ENCODE measurements at places on chromosomes 3 and 15.

DNA sequence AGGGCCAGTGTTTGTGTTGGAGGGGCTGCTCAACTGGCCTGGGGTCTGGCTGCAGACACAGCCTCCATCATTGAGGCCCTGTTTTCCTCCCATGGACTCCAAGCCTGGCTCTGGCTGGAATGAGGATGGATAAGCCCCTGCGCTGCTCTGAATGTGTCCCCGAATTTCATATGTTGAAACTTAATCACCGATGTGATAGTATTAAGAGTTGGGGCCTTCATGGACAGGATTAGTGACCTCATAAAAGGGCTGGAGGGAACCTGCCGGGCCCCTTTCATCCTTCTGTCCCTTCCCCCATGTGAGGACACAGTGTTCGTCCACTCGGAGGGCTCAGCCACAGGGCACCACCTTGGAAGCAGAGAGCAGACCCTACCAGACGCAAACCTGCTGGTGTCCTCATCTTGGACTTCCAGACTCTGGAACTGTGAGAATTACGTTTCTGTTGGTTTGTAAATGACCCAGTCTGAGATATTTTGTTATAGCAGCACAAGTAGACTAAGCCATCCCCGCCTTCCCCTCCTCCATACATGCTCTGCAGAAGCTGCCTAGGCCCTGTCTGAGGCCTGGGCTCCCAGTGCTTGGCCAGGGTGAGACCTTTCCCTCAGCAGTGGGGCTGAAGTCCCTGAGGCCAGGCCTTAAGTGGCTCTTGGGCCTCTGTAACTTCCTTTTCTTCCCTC is 3.8 kb upstream of the LCTL start:
- no peak for DNase-seq

DNA sequence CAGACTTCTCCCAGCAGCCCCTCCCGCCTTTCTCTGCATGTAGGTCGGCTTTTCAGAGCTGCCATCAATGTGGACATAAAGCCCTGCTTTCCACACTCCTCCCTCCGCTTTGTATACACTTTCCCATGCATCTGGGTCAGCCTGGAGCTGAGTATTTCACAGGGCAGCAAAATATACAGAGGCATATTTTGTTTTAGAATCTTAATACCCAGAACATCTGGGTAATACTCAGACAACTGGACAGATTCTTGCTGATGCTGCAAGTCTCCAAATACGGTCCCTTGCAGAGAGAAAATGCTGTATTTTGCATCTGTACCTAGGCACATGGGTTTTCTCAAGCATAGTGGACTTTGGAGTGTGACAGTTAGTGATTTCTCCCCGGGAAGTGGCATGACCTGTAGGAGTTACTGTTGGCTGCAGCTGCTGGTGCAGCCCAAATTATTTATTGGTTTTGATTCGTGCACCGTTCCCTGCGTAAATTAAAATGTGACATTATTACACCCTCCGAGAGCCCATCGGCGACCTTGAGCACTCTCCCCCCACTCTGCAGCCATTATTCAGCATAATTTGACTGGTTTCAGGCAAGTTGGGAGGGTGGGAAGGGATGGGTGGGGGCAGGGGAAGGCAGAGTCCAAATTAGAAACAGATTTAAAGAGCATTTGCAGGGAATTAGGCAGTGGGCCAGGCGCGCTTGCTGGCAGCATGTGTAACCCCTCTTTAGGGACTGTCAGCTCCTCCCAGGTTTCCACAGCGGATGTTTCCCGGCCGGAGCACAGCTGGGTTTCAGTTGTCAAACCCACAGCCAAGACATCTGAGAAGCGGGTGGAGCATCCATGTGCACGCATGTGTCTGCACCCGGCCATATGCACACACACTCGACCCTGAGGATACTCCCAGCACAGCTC is 100.8 kb downstream of the CPN2 start:
- DNase-seq: peak; percentile 94

DNA sequence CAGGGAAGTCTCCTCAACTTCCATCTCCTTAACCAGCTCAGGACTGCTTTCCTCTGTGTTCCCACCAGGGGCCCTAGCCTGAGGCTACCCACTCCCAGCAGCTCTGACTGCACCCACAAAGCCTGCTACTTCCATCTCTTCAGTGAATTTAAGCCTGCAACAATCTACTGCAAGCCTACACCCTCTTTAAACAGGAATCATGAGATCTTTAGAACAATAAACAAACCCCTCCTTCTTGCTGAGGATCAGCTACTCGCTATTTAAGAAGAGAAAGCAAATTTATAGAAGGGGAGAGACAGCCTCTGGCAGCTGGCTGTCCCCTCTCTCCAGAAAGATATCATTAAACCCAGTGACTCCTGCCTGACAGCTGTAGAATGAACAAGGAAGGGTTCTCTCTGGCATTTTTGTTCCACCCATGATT is 51.9 kb downstream of the ARHGAP31 start:
- no peak for DNase-seq

DNA sequence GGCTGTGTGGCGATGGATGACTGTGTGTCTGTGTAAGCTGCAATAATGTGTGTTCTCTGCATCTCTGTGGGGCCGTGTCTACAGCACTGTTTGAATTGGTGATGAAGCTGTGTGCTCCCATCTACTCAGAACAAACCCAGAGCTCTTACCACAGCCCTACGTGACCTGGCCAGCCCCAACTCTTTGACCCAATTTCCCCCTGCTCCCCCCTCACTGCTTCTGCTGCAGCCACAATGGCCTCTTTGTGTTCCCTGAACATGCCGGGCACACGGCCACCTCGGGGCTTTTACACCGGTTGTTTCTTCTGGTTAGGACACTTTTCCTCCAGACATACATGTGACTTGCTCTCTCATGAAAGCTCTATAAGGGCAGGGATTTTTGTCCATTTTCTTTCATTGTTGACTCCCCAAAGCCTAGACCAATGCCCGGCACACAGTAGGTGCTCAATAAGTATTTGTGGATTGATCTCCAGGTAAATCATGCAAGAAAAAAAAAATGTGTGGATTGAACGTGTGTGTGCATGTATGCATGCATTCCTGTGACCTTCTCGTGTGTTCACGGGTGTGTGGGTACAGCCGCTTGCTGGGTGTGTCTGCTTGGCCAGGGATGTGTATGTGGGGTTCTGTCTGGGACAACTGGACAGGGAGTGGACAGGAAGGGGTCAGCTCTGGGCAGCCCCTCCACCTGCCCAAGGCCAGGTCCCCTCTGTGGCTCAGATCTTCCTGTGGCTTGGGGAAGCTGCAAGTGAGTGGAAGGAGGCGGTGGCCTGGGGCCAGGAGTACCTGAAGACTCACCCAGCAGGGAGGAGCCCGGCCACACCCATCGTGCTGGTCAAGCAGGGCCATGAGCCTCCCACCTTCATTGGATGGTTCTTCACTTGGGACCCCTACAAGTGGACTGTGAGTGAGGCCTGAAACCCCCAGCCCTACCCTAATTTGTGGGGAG is 14.8 kb downstream of the VILL start:
- DNase-seq: no peak

DNA sequence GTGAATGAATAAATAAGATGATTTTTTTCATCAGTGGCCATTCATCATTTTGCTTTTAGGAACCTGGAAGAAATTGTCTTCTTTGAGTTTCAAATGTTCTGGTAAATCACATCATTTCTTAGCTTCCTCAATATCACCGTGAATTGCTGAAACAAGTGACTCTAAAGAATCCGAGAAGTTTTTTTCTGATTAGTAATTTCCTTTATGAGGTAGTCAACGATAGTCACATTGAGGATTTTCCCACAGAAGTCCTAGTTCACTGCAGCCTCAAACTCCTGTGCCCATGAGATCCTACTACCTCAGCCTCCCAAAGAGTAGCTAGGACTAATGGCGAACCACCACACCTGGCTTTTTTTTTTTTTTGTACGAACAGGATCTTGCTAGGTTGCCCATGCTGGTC is 3.6 kb upstream of the TMPRSS7 start:
- no peak for DNase-seq

DNA sequence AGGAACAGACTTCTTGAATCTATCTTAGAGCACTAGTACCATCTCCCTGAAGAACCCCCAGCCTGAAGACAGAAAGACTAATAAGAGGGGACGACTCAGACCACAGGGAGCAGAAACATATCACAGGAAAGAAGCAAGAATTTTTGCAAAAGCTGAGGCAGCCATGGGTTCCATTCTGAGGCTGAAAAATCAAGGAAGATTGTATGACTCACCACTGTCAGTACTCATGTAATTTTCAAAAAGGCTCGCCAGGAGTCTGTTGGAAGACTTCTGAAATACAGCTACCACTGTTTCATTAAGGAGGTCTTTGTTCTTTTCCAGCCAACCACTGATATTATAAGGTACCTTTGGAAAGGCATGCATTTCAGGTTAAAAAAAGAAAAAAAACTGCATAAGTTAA is 47.5 kb downstream of the MYH15 start:
- DNase-seq: peak; percentile 46

DNA sequence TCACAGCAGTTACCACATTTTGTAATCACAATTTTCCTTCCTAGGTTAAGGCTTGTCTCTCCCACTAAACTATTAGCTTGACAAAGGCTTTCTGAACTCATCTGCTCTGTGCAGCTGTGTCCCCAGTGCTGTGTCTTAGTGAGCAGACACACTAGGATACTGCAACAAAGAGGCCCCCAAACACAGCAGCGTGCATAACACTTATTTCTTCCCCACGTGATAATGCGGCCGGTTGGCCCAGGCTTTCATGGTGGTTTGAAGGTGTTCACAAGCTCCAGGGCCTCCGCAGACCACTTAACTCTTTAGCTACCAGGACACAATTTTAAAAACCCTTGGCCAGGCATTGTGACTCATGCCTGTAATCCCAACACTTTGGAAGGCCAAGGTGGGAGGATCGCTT is 2.2 kb upstream of the HDAC11 start:
- DNase-seq: no peak

- DNase-seq: no peak
Observed at GRCh38 chr3:171177056-171177455, 150.5 kb upstream of the SLC2A2 start.

Measured in fibroblast of skin of scalp (primary cell).